Fibroblast of skin of scalp (primary cell): ENCODE measurements at places on chromosomes 4 and X.

- no peak for DNase-seq
Measured at GRCh38 chr4:73181231-73181630, 77.4 kb downstream of the ANKRD17 start.

DNA sequence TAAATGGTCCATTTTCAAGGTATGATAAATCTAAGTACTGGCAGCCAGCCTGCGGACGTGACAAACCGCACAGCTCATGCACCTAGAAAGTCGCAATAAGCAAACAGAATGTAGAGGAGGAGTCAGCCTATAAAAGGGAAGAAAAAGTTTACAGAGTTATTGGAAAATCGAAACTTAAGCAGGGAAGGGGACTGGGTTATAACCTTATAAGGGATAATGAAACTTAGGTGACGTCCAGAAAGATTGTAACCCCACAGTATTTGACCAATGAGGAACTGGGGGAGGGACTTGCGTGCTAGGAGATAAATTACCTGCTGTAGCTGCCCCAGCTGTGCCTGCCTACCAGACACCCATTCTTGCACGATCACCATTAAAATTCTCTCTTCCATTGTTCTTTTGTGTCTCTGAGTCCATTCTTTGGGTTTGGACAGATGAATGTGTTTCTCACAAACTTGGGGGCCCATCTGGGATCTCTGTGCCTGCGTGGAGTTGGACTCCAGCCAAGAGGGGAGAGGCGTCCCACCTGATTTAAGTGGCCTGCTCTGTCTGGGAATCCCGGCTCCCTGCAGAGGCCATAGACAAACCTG is 61.0 kb downstream of the ZCCHC12 start:
- no peak for DNase-seq

DNA sequence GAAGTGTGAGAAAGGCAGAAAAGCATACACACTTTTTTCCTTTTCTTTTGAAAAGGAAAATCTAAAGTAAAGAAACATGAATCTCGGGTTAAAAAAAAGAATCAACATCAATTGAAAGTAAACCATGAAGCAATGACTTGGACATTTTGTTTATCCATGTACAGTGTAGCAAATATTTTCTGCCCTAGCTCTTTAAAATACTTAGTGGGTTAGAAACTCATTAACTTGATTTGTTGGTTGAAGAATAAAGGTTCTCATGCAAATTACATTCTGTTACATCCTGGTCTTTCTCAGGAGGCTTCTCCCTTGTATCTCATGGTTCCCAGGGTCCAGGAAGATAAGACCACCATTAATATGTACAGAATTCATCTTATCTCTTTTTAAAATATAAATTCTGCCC is 9.0 kb upstream of the MEPE start:
- DNase-seq = no peak

DNA sequence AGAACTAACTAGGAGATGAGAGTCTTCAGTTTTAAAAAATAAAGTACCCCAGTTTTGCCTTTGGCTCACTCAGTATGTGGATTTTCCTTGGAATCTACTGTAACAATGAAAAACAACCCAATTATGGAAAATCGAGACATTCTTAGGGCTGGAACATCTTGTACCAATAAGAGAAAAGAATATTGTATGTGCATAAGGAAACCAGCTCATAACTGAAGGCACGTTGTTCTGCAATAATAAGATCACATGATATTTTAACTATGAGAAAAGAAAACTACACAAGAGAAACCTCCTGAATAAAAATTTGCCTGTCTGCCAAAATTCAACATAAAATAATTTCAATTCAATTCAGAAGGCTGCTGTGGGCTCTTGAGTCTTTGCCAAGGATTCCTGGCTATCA is 261.8 kb upstream of the EDNRA start:
- DNase-seq = no peak

- no peak for DNase-seq
Measured at GRCh38 chr4:18389115-18389514, 367.6 kb upstream of the LCORL start.
